ENCODE measurements at places on chromosomes 6 and 20.

GRCh38 chr6:33445119-33445603 is 9.2 kb upstream of the ZBTB9 start:
- DNase-seq, result no peak

- DNase-seq, result no peak
Measured at GRCh38 chr6:97440590-97441176, 157.7 kb upstream of the MMS22L start.

DNA sequence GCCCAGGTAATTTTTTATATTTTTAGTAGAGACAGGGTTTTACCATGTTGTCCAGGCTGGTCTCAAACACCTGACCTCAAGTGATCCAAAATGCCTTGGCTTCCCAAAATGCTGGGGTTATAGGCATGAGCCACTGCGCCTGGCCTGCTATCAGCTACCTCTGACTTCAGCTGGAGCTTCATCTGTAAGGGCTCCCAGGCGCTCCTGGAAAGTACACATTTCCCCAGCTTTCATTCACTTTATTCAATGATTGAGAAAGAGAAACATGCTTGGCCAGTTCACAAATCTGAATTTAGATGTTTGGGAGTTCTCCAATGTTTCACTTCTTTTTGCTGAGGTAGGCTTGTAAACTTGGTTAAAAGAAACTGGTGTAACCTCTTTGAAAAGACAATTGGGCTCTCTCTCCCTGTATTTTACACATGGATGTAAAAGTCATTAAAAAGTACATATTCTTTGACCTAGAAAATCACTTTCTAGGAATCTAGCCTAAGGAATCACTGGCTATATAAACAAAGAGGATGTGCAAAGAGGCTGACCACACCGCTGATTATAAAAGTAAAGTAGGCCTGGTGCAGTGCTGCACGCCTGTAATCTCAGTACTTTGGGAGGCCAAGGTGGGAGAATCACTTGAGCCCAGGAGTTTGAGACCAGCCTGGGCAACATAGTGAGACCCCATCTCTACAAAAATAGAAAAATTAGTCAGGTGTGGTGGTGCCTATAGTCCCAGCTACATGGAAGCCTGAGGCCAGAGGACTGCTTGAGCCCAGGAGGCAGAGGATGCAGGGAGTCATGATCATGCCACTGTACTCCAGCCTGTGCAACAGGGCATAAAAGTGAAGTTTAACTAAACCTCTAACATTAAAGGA is 128.9 kb downstream of the BACH2 start:
- no peak for DNase-seq

DNA sequence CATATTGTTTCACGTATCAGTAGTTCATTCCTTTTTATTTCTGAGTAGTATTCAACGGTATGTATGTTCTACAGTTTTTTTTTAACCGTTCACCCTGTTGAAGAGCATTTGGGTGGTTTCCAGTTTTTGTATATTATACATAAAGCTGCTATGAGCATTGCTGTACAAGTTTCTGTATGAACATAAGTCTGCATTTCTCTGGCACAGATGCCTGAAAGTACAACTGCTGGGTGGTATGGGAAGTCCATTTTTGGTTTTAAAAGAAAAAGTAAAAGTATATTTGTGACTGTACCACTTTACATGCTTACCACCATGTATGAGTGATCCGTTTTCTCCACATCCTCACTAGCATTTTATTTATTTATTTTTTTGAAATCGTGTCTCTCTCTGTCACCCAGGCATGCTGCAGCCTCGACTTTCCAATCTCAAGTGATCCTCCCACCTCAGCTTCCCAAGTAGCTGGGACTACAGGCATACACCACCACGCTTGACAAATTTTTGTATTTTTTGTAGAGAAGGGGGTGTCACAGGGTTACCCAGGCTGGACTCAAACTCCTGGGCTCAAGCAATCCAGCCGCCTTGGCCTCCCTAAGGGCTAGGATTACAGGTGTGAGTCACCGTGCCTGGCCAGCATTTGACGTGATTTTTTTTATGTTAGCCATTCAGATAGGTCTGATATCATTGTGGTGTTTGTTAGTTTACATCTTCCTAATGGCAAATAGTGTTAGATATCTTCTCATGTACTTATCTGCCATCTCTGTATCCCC is 11.0 kb upstream of the SIM1 start:
- DNase-seq, result no peak

- no peak for DNase-seq
Measured at GRCh38 chr6:16823718-16824352, 62.6 kb upstream of the ATXN1 start.

DNA sequence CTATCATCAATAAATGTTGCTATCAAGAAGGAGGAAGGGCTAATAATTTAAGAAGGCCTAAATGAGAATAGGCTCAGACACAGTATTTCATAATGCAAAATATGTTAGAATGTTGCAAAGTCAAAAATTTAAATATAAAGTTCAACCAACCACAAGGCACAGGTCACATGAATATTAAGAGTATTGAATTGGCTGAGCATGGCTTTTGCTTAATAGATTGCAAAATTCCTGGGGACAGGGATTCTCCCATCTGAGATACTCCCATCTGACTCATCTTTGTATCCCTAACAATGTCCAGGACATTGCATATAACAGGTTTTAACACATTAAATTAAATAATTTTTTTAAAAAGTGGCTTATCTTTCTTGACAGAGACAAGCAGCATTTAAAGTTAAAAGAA is 32.9 kb upstream of the UTRN start:
- no peak for DNase-seq

GRCh38 chr6:149482545-149483333 is 2.1 kb downstream of the ZC3H12D start:
- no peak for DNase-seq

DNA sequence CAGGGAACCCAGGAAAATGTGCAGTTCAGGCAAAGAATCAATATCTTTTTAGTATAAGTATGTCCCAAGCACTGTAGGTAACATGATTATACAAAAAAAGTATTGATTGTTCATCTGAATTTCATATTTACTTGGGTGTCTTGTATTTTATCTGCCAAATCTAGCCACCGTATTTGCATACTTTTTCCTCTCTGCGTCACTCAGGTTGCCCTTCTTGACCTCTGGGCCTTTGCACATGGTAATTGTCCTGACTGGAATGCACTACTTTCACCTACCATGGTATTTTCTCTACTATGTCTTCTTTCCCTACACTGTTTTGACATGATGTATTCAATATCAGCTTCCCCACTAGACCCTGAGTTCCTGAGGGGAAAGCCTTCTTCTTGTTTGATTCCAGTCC is 15.2 kb downstream of the GSTA3 start:
- no peak for DNase-seq

- DNase-seq, result no peak
Measured at GRCh38 chr6:11522812-11523605, 14.5 kb upstream of the TMEM170B start.

- DNase-seq, result no peak
Measured at GRCh38 chr20:62367633-62368391, 700 bp upstream of the LAMA5 start.

GRCh38 chr6:132364306-132365074 is 36.8 kb downstream of the MOXD1 start:
- DNase-seq, result no peak

- no peak for DNase-seq
Measured at GRCh38 chr20:49320460-49320859, 42.6 kb upstream of the ZNFX1 start.

- DNase-seq, result no peak
Measured at GRCh38 chr20:8033151-8033841, 13.7 kb upstream of the TMX4 start.

DNA sequence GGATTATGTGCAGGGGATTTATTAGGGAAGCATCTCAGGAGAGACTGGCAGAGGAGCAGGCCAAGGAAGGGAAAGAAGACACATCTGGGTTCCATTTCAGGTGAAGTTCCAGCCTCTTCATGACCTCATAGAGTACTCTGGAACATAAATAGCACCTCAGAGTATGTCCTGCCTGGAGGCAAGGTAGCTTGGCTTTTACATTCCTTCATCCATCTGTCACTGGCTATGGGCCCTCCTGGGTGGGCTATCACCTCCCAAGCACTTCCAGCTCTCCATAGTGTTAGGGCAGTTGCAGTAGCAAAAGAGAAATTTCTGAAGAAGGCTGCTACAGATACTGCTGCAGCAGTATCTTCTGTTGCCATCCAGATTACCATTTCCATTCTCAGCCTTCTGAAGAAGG is 116.0 kb downstream of the PLCB1 start:
- no peak for DNase-seq

DNA sequence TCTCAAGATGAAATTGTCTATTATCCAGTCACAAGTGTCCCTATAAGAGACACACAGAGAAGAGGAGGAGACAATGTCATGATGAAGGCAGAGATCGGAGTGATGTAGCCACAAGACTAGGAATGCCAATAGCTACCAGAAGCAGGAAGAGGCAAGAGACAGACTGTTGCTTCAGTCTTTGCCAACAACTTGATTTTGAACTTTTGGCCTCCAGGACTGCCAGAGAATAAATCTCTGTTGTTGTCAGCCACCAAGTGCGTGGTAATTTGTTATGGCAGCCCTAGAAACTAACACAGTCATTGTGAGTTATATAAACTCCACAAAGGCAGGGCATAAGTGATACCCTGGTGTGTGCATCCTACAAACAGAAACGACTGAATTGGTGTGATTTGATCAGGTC is 517.0 kb downstream of the BTBD3 start:
- no peak for DNase-seq

- no peak for DNase-seq
Measured at GRCh38 chr6:2166717-2167116, 78.7 kb downstream of the GMDS start.

GRCh38 chr20:59139998-59140397 is 23.6 kb upstream of the ZNF831 start:
- no peak for DNase-seq

GRCh38 chr6:106735136-106735633 is 105.8 kb downstream of the QRSL1 start:
- DNase-seq, result no peak

DNA sequence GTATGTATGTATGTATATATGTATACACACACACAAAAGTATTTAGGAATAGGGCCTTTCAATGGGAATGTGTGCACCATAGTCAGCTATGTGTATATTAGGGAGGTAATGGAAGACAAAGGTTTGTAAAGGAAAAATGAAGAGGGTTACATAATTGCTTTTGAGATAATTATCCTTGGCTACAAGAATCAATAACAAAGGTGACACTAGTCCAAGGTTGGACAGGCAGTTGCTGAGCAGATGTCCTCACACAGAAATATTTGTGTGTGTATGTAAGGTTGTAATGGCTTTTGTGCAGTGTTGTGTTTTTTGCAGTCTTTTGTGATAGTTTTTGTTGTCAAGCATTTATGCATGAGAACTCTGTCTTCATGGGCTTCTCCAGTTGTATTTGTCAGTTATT is 157.9 kb upstream of the MARCKS start:
- no peak for DNase-seq

DNA sequence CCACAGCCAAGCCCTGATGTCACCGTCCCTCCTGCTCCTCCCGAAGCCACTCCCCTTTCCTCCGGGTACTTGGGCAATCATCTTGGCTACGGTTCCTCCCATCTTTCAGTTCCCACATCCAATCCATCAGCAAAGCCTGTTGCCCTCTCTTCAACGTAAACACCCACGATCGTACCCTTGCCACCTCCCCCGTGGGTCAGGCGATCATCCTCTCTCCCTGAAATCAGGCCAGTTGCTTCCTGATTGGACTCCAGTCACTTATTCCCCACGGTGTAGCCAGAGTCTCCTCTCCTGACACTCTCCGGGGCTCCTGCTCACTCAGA is 44.5 kb downstream of the SULF2 start:
- DNase-seq, result no peak

- DNase-seq, result no peak
Measured at GRCh38 chr6:135117413-135117968, 62.9 kb upstream of the HBS1L start.

GRCh38 chr6:48255094-48255493 is 144.1 kb upstream of the PTCHD4 start:
- no peak for DNase-seq

DNA sequence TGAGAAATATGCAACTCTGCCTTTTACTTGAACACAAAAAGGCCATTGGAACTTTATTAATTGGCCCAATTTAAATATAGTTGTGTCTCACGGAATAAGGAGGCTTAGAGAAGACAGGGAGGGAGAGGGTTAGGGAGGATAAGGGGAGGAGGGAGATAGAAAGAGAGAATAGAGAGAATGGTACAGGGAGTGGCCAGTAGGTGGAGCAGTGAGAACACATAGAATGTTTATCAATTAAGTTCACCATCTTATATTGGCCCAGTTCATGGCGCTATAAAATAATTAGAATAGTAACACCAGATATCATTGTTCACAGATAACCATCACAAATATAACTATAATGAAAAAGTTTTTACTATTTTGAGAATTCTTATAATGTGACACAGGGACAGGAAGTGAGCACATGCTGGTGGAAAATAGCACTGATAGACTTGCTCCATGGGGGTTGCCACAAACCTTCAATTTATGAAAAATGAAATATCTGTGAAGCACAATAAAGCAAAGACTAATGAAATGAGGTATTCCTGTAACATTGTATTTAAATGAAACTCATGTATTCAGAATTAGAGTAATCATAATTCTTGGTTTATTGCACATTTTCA is 374.1 kb upstream of the MANEA start:
- no peak for DNase-seq

- DNase-seq, result no peak
Measured at GRCh38 chr20:4828830-4829513, 107.3 kb downstream of the PRND start.

- DNase-seq, result no peak
Measured at GRCh38 chr20:49572857-49573256, 4.9 kb upstream of the PTGIS start.

DNA sequence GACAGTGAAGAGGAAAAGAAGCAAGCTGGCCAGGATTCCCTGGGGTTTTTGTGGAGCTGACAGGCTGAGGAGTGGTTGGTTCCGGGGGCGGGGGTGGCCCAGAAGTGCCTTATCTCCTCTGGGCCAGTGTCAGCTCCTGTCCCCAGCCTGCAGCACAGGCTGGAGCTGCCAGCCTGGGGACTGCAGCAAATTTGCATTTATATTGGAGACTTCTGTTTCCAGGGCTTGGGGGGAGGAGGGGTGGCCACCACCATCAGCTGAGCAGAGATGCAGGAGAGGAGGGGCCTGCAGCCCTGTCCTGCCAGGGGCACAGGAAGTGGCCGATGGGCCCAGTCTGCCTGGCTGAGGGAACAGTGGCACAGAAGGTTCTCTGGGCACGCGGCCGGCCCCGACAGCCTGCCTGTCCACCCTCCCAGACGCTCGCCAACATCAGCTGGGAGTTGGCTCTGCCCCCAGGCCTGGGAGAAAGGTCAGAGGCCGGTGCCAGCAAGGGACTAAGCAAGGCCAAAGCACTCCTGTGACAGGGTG is 24.3 kb upstream of the SCRT2 start:
- no peak for DNase-seq

DNA sequence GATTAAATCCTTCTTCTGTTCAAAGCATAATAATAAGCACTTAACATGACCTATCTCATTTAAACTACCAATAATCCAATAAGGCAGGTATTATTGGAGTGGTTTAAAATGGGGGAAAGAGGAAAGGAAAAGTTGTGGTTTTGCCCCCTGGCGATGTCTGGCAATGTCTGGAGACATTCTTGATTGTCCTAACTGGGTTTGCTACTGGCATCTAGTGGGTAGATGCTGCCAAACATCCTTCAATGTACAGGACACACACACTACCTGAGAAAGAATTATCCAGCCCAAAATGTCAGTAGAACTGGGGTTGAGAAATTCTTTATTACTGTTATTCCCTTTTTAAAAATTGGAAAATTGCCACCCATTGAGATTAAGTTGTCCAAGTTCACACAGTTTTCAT is 25.2 kb upstream of the SRSF6 start:
- no peak for DNase-seq

GRCh38 chr6:39407446-39407993 is 85.0 kb upstream of the KCNK16 start:
- DNase-seq, result no peak

Data from activated CD8-positive, alpha-beta memory T cell treated with anti-CD3 and anti-CD28 coated beads for 4 hours (primary cell).